Sciatic nerve (tissue), 2 donors: ENCODE measurements at places on chromosomes 3 and 15.

GRCh38 chr3:123081718-123082369 is 15.0 kb downstream of the PDIA5 start:
- DNase-seq, result no peak

- no peak for DNase-seq
Observed at GRCh38 chr3:99418209-99418635, 220.2 kb upstream of the COL8A1 start.

DNA sequence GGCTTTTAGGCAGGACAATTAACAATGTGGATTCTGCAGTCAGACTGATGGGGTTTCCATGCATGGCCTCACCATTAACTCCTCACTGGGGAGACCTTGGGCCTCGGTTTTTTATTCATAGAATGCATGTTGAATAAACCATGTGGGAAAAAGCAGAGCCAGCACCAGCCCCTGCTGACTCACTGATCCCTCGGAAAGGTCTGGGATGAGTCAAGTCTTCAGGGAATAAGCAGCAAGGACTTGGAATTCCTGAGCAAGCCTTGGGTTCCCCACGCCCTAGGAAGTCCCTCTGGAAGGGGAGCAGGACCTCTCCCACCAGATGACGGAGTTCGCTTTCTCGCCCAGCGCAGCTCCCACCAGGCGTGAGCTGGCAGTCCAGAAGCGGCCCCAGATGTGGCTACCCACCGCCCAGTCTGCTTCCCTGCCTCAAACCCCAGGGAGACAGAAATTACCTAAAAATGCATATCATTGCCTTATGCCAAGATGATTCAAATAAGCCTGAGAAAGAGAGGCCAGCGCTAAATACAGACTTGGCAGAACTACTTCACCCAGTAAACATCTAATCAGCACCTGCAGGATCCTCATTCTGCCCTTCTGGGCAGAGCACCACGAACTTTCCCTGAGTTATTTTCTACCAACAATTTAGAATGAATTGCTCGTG is 45.4 kb downstream of the BTD start:
- peak; percentile 71 for DNase-seq

- DNase-seq, result no peak
Observed at GRCh38 chr3:7934362-7934761, 567.3 kb upstream of the LMCD1 start.

GRCh38 chr3:18740631-18741583 is 315.8 kb upstream of the SATB1 start:
- no peak for DNase-seq

DNA sequence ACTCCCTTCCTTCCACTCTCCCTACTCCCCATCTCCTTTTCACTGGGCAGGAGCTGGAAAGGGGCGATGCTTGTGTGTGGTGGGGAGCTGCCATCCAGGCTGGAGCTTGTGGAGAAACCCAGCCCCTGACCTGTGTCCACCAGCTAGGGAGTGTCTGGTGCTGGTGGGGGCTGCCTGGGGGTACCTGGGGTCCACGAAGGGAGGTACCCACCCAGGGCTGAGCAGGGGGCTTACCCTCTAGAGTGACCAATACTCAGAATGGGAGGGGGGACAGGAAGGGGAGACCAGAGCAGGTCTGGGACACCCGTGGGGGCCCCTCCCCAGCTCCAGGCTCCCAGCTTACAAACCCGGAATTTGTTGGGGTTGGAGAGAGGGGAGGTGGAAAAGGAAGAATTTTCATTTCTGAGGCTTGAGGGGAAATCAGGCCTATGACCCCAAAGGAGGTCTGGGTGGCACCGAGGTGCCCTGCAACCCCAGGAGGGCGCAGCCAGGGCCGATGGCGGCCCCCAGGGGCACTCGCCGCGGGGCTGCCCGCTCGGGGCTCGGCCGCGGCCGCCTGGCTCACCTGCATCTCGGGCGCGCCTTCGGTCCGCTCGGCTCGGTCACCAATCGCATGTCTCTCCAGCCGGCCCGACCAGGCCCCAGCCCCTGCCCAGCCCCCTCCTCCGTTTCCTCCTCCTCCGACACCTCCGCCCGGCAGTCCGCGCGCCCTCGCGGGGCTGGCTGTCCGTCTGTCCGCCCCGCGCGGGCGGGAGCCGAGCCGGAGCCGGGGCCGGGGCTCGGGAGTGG is 773 bp downstream of the LINGO1 start:
- DNase-seq, result no peak

DNA sequence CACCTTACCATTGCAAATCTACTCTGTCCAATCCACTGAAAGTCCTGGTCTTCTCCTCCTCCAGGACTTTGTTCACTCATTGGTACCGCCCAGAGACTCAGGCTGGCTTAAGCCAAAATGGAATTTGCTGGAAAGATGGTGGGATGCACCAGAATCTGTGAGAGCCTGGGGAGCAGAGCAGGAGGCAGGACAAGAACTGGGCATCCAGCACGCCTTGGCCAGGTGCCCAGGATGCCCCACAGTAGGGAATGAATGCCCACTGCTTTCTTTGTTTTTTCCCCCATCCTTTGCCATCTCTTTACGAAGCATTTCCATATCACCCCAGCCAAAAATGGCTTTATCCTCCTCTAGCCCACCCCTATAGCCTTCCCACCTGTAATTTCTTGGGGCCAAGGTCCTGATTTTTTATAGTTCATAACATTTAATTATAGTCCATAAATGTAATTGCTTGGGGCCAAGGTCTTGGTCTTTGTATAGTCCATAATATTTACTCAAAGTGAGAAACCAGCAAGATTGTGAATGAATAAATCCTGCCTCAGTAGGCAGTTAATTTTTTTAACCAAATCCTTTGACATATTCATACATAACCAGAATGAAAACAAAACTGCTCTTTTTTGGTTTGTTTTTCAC is 23.3 kb upstream of the IREB2 start:
- DNase-seq, result no peak

GRCh38 chr3:69646287-69647067 is 92.8 kb upstream of the MITF start:
- DNase-seq, result no peak

DNA sequence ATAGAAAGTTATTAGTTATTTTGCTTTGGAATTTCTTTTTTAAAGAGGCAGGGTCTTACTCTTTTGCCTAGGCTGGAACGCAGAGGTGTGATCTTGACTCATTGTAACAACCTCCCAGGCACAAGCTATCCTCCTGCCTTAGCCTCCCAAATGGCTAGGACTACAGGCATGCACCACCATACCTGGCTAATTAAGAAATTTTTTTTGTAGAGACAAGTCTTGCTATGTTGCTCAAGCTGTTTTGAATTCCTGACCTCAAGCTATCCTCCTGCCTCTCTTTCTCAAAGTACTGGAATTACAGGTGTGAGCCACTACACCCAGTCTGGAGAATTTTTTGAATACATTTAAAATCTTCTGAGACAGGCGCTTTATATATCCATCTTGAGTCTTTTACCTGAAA is 49.5 kb downstream of the IQGAP1 start:
- no peak for DNase-seq

DNA sequence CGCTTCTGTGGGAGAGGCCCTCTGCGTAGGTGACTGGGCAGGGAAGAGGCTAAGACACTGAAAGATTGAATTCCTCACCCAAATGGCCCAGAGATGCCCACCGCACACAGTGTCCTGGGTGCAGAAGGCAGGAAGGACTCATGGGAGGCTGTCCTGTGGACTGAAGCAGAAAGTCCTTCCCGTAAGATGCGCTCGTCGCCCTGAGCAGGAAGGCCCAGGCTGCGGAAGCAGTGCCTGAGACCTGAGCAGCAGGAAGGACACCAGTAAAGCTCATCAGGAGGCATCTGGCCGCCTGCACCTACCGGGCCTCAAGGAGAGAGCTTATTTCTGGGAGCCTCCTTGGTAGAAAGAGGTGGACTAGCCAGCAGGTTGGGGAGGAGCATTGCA is 3.3 kb downstream of the PAK6 start:
- DNase-seq, result peak; percentile 17

GRCh38 chr3:5212628-5213573 is 25.4 kb downstream of the EDEM1 start:
- no peak for DNase-seq

GRCh38 chr3:124986192-124987143 is 51.9 kb upstream of the MUC13 start:
- no peak for DNase-seq

DNA sequence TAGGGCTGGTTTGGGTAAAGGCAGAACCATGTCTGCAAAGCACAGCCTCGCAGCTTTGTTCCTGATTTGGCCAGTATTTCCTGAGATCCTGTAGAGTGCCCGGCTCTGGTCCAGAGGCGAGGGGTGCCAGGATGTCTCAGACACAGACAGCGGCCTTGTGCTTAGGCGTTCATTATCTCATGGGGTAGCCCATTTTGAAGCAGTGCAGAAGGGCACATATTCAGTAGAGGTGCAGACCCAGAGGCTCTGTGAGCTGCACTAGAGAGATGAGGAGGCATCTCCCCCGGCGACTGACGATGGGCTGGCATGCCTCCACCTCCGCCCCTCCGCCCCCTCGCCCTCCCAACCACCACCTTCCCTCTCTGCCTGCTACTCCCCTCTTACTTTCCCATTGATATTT is 170.3 kb downstream of the CHDH start:
- no peak for DNase-seq

DNA sequence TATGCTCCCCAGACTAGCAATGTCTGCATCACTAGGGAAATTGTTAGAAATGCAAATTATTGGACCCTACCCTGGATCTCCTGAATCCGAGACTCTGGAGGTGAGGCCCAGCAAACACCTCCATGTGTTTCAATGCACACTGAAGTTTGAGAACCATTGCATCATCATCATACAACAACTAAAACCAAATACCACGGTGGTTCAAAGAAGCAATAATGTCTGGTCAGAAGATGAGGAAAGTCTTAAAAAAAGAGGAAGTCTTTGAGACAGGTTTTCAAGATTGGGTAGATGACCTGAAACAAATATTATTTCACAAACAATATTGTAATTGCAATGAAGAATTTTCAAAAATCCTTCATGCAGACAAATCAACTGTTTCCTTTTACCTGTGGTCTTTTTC is 60.3 kb upstream of the TRA2B start:
- DNase-seq, result no peak

DNA sequence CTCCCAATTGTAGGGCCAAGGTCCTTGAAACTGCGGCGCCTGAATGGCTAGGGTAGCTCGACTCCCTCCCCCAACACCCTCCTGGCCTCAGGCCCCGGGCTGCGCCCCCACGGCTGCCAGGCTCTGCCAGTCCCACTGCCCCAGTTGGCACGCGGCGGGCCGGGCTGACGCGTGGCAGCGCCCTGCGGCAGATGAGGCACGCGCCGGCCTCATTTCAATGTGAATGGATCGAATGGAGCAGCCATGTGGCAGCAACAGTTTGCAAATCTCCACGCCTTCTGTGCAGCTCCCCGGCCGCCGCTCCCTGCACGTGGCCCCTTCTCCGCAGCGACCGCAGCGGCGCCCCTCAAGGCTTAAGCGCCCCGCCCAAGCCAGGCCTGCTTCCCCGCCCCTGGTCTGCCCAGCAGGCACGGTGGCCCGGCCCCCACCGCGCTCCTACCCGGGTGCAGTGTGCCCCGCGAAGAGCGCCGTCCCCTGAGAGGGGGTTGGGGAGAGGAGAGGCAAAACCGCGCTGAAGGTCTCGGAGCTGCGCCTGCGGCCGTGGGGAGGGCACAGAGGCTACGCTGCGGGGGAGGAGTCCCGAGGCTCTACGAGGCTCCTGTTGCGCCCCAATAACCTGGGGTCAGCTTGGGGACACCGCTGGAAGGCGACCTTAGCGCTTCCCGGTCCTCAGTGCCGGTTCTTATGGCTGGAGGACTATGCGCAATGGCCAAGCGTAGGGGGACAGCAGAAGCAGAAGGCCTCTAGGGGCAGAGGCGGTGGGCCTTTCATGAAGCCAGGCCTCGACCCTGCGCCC is 3.1 kb upstream of the DLL4 start:
- DNase-seq, result no peak

GRCh38 chr3:174208161-174208560 is 651.0 kb upstream of the NAALADL2 start:
- no peak for DNase-seq

- DNase-seq, result no peak
Observed at GRCh38 chr3:197296545-197296944, 1.9 kb downstream of the DLG1 start.

- no peak for DNase-seq
Observed at GRCh38 chr3:78736863-78737262, 1030.9 kb downstream of the ROBO1 start.

GRCh38 chr15:36729418-36729817 is 150.0 kb downstream of the CDIN1 start:
- DNase-seq, result no peak

- DNase-seq, result no peak
Observed at GRCh38 chr3:105823149-105823867, 45.5 kb downstream of the CBLB start.

GRCh38 chr3:182375916-182376315 is 417.4 kb upstream of the ATP11B start:
- no peak for DNase-seq

GRCh38 chr3:13064964-13065363 is 8.3 kb downstream of the IQSEC1 start:
- DNase-seq, result no peak

DNA sequence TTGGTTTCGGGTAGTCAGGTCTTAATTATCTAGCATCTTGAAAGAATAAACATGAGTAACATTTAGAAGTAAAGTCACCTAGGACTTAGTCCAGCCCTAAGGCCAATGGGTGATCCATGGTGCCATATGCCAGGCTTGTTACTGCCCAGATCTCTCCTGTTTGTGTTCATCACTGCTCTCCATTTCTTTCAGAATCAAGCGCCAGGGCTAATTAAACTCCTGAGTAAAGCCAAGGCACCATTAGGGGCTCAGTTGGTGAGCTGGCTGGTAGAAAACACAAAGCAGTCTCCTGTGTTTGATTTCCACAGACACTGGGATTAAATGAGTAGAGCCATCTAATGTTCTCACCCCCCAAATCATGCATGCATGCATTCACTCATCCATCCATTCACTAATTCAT is 11.3 kb downstream of the CYP19A1 start:
- DNase-seq, result no peak

GRCh38 chr15:73799466-73799865 is 46.3 kb upstream of the INSYN1 start:
- no peak for DNase-seq

- DNase-seq, result no peak
Observed at GRCh38 chr3:170128977-170129431, 52.5 kb downstream of the PHC3 start.

DNA sequence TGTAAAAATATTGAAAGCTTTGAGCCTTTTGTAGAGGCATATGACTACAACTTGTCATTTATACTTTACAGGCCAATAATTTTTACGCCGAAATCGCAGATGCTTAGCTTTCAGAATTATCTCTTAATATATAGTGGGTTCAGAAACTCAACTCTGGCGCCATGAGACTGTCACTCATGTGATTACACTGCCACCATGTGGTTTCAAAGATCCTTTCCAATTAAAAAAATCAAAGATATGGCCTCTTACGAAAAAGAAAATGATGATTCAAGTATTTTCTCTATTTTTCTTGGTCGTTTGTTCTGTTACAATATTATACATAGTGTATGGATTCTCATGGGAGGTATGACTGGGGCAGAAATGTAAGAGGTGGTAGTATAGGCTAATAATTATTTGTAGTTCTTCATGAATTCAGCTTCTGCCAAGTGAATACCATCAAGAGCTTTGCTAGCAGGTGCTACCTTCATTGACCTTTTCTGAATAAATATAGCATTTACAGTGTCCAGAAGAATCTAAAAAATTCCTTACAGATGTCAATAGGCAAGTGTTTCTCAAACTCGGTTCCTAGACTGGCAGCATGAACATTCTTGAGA is 751.7 kb upstream of the GOLIM4 start:
- DNase-seq, result no peak

- no peak for DNase-seq
Observed at GRCh38 chr3:192772240-192772894, 45.0 kb upstream of the FGF12 start.

GRCh38 chr3:117165601-117166051 is 456.0 kb downstream of the TUSC7 start:
- DNase-seq, result no peak

- DNase-seq, result no peak
Observed at GRCh38 chr15:72502220-72502809, 28.2 kb downstream of the ARIH1 start.
